ENCODE measurements at places on chromosomes 13 and 19.

- no peak for DNase-seq
Measured at GRCh38 chr13:72508392-72508791, 219.0 kb downstream of the MZT1 start.

- no peak for DNase-seq
Measured at GRCh38 chr13:59343993-59344822, 819.5 kb downstream of the DIAPH3 start.

DNA sequence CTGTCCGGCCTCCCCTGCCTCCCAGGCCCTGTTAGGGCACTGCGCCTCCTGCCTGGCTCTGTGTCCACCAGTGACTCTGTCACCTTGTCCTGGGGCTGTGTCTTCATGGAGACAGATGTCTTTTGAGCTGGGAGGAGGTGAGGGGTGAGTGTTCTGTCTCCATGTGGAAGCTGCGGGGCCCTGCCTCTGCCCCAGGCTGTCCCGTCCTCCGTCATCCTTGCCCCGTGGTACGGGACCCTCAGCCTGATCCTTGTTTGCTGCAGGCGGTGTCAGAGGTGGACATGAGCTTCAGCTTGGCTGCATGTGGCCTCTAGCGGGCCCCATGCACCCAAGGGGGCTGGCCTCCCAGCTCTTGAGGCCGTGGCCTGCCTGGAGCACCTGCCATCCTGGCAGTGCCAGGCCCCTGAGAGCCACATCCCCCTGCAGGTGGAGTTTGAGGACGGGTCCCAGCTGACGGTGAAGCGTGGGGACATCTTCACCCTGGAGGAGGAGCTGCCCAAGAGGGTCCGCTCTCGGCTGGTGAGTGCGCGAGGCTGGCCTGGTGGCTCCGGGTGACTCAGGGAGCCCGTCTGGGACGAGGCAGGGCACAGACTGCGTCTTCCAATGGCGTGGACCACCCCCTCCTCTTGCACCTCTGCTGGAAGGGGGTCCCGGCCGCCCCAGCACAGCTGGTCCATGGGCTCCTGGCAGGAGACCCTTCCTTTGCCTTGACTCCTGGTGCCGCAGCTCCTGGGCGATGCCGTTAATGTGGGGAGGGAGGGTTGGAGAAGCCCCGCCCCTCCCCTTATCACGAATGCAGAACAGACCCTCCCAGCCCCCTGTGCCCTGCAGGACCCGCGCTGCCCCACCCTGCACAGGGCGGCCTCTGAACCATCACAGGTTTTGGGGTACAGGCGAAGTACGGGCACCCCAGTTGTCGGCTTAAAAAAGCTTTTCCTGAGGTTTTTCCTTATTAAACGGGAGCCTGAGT is 181.3 kb downstream of the KDM4B start:
- no peak for DNase-seq

GRCh38 chr13:103066079-103066780 is at the start of gene SLC10A2:
TSS of gene SLC10A2 (minus strand) at chr13:103066417. CDS start at chr13:103066249, 168 bp downstream.
- no peak for DNase-seq

DNA sequence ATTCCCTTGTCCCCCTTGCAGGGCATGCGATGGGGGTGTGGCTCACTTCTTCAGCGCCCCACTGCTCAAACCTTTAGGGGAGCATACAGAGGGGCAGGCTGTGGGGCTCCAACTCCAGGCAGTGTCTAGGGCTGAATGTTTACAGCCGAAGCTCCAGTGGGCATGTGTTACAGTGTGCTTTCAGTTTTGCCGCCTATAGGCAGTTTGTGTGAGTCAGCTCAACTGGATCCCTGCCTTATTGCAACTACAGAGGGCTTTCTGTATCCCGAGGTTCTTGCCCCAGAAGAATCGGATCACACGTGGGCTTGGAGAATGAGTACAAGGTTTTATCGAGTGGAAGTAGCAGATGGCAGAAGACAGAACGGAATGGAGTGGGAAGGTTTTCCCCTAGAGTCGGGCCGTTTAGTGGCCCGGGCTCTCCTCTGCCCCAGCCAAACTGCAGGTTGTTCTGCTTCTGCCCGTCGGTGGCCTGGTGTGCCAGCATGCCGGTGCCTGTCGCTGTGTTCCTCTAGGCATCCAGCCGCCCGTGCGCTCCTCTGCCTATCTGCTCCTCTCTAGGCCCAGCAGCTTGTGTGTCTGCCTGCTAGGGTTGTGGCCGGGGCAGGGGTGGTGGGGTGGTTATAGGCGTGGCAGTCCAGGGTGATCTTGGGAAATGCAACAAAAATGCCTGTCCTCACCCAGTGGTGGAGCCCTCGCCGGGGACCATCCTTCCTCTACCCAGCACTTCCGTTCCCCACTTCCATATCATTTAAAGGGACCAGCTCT is 435.9 kb upstream of the SGCG start:
- no peak for DNase-seq

- DNase-seq, result no peak
Measured at GRCh38 chr19:8251025-8251472, 41.9 kb downstream of the CERS4 start.

DNA sequence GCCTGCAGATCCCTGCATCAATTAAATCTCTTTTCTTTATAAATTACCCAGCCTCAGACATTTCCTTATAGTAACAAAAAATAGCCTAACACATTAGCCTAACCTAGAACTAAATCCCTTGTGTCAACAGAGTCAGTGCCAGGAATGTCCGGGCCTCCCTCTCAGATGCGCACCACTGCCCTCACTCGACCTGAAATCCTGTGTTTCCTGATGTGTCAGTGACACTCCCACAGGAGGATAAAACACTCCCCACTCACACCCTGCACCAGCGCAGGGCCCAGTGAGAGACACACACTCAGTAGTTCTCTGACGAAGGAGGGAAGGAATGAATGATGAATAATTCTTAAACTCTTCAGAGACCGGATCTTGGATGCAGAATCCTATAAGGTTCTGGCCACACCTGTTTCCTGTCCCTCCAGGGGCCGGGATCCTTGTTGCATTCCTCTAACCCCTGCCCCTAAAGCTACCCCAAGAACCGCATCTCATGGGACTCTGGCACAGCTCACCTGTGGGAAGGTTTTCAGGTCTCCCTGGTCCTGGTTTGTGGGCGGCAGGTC is 3.1 kb downstream of the CEACAM3 start:
- no peak for DNase-seq

DNA sequence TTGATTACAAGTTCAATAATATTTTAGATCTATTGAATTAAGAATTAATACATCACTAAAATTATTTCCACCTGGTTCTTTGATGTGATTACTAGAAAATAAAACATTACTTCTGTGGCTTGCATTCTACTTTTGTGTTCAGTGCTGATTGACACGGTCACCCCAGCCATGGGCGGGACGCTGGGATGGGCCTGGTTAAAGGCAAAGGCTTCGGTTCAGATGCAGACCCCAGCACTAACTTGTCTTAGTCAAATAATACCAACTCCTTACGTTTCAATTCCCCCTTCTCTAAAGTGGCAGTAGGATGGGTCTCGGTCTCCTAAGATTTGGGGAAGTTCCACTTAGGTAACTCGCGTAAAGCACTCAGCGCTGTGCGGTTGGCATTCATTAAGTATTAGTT is 144.9 kb downstream of the URI1 start:
- DNase-seq, result no peak

DNA sequence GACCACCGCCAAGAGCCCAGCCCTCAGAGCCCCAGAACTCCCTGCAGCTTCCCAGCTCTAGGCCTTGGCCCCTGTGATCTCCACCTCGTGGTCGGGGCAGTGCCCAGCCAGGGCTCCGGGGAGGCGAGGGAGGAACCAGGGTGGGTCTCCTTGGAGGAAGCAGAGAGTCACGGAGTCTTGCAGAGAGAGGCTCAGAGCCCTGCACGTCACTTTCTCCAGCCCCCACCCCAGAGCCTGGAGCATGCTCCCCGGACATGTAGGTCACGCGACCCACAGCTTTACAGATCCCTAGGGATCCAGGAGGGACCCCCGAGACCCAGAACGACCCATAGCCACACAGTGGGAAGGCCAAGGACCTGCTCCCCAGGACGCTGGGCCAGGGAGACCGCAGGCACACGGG is 11.9 kb downstream of the GADD45B start:
- no peak for DNase-seq

DNA sequence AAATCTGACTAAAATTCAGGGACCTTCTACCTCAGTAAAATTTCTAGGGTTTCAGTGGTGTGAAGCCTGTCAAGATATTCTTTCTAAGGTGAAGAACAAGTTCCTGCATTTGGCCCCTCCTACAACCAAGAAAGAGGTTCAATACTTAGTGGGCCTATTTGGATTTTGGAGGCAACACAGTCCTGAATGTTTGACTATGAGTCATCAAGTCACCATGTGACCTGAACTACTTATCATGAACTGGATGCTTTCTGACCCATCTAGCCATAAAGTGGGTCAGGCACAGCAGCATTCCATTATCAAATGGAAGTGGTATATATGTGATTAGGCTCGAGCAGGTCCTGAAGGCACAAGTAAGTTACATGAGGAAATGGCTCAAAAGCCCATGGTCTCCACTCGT is 163.0 kb upstream of the IRS2 start:
- DNase-seq, result no peak

DNA sequence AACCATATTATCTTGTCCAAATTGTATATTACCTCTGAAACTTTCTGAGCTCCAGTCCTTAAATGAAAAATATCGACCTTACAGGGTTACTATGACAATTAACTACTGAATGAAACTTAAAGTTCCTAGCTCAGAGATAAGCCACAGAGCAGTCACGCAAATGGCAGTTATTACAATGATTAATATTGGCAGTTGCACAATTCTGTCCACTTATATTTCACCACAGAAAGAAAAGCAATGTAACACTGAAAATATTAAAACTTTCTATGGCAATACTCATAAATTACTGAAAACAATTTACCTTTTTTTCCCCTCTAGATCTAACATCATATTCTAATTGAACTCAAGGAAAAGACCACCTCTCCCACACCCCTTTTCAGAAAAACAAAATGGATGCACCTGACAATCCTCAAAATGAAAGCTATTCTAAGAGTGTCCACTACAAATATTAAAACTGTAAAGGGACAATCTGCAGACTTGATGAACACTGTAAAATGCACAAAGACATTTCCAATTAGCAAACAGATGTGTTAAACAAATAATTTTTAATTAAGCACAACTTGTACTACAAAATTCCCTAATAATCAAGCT is 14.6 kb downstream of the LNX2 start:
- DNase-seq, result no peak

- no peak for DNase-seq
Measured at GRCh38 chr19:40005691-40006272, 8.9 kb downstream of the ZNF546 start.

DNA sequence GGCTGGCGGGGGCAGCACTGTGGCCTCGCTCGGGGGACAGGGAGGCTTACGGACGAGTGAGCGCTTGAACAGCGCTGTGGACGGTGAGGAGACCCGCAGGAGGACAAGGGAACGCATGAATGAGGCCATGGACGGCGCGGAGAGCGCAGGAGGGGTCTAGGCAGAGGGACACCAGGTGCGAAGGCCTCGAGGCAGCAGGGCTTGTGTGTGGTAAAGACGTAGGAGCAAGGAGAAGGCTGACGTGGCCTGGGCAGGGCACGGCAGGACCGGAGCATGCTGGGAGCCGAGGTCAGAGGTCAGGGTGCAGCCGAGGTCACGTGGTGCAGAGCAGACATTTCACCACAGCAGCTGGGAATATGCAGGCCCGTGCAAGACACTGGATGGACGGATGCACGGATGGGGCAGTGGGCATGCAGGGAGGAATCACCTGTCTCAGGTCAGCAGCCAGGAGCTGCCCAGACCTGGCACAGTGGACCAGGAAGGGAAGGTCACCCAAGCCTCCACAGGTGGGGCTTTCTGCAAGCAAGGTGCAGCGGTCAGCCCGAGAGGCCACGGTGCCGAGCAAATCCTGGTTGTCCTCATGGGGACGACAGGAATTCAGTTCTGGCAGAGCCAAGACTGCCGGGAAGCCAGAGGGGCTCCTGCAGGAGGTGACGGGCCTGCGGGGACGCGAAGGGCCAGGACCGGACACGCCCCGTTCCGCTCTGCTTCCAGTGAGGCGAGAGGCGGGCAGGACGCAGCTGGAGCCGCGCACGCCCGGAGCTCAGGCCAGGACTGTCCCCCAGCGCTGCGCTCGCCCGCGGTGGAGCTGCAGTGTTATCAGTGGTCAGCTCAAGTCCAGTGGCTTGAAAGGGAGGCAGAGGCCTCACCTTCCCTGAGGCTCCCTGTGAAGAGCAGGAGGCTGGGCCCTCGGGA is 72.2 kb downstream of the RASA3 start:
- no peak for DNase-seq

DNA sequence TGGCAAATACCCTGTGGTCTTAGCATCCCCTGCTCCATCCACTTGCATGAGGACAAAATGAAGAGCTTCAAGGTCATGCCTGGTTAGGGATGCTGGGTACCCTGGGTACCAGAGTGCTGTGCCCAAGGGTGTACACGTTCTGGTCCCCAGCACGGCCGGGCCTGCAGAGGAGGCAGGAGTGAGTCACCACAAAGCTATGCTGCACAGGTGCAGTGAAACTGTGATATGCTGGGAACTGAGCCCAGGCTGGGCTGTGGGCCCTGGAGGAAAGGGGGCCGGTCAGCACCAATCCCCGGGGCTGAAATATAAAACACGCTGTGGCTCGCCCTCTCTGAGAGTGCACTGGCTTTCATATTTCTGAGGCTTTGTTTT is 95.1 kb downstream of the TSHZ3 start:
- DNase-seq, result no peak

DNA sequence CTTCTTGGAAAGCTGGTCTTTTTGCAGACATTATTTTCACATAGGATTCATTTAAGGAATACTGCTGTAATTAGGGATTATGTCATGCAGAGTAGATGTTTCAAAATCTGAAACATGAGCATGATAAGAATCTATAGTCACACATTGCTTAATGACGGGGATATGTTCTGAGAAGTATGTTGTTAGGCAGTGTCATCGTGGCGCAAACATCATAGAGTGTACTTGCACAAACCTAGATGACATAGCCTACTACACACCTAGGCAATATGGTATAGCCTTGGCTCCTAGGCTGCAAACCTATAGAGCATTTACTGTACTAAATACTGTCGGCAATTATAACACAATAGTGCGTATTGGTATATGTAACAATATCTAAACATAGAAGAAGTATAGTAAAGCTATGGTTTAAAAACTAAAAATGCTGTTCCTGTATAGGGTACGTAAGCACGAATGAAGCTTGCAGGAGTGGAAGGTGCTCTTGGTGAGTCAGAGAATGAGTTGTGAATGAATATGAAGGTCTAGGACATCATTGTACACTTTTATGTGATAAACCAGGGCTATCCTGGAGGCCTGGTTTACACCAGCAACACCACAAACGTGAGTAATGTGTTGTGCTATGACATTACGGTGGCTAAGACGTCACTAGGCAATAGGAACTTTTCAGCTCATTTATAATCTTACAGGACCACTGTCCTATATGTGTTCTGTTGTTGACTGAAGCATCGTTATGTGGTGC is 283.1 kb downstream of the MTUS2 start:
- no peak for DNase-seq

GRCh38 chr19:17216058-17216670 is 1.0 kb downstream of the USE1 start:
- no peak for DNase-seq

GRCh38 chr19:6679139-6679538 is 9.2 kb upstream of the TNFSF14 start:
- DNase-seq, result no peak

DNA sequence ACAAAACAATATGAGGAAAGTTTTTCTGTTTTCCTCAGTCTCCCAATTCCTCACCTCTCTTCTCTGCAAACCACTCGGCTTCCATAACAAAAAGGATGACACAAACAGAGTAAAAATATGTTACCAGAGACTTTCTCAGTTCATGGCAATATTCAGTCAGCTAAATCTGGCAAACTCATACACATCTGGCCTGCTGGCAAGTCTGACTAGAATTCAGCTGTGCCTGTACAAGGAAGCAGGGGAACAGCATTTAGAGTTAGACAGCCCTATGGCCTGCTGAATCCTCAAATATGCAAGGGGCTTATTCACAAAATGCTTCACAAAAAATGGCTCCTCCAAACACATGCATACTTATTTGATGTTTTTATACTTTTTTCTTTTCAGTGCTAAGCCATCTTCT is 227.8 kb downstream of the ENOX1 start:
- no peak for DNase-seq
